ENCODE measurements at places on chromosomes 5 and 9.

GRCh38 chr9:108885643-108886348 lies 23.7 kb downstream of the ACTL7A start:
- DNase-seq: peak; percentile 96

DNA sequence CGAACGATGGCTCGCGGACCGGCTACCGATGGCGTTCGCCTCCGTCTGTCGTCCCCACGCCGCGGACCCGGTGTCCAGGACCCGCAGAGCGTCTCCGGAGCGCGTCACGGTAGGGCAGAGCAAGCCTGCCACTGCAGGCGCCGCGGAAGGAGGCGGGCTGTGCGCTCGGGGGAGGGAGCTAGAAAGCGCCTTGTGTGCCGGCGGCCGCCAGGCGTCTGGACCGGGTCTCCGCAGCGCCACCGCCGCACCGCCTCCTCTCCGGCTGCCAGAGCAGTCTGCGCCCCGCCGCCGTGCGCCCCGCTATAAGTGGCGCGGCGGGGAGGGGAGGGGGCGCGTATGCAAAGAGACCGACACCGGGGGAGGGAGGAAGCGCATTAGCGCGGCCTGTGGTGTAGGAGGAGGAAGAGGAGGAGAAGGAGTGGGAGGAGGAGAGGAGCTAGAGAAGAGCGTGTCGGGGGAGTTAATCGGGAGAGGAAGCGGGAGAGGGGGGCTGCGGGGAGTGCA lies at the start of gene ENC1:
TSS of gene ENC1 (minus strand) at position 279 of the 504 bp plus-strand sequence. CDS start 4,243 bp downstream, outside the sequence.
- peak; percentile 87 for DNase-seq

GRCh38 chr5:180093651-180094382 lies 22.3 kb upstream of the RNF130 start:
- no peak for DNase-seq

DNA sequence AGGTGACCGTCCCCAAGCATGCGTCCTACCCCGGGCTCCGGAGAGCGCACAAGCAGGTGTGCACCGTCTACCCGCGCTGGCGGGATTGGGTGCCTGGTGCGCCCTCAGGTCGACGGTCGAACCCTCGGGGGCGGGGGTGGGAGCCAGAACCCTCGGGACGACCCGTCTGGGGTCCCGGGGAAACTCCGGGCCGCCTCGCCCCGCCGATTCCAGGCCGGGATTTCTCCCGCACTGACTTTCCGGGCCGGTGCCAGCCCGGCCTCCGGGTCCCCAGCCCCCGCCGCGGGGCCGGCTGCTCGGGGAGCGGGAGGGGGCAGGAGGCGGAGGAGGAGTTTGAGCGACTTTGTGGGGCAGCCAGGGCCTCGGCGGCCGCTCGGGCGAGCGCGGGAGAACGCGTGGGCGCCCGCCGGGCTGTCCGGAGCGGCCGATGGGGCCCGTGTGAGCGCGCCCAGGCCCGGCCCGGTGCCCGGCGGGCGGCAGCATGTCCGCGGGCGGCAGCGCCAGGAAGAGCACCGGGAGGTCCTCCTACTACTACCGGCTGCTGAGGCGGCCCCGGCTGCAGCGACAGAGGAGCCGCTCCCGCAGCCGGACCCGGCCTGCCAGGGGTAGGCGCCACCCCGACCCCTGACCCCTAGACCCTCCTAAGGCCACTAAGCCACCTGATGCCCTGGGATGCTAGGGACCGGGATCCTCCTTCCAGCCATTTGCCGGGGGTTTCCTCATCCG lies at the start of gene DAB2IP:
TSS of gene DAB2IP (plus strand) at position 340 of the 726 bp plus-strand sequence. CDS start at position 482, 142 bp downstream.
- DNase-seq: peak; percentile 39

DNA sequence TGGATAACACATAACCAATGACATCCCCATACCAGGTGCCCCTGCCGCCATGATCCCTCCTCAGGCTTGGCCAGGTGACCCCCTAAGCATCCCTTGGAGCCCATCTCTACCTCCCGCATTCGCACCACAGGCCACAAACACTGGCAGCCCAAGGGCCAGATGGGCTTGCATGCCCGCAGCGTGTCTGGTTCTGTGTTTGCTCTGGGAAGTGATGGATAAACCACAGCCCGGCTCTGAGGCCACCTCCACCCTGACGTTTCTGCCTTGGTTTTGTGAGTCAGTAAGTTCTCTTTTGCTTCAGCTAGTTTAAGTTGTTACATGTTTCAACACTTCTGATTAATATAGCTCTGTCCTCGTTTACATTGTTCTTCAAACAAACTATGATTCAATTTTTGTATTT lies 172.4 kb upstream of the PHYKPL start:
- no peak for DNase-seq
